Gastrocnemius medialis (tissue), 4 donors: ENCODE measurements at places on chromosomes 11 and 22. TPM values are rescaled to one million over a fixed set of nuclear protein-coding genes. Genes with fewer than 3 reads are reported as not detected.

DNA sequence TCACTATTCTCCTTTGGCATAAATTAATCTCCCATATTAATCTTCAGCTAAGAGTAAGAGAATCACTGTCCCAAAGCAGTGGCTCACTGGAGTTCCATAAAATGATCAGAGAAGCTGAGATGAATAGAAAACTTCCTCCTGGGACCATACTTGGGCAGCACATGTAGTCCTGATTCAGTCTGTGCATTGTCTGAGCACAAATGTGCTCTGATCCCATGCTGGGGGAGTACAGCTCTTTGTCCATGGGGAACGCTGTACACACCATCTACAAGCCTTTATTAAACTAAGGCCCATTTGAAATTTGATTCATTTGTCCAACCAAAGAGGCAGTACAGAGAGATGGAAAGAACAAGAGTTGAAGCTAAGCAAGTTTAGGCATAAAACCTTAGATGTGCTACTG is 147.4 kb upstream of the PGR start:
- H3K36me3 ChIP-seq, result no peaks in the 10 kb centered on the region
- H3K4me3 ChIP-seq, result no peak overlapping the region

DNA sequence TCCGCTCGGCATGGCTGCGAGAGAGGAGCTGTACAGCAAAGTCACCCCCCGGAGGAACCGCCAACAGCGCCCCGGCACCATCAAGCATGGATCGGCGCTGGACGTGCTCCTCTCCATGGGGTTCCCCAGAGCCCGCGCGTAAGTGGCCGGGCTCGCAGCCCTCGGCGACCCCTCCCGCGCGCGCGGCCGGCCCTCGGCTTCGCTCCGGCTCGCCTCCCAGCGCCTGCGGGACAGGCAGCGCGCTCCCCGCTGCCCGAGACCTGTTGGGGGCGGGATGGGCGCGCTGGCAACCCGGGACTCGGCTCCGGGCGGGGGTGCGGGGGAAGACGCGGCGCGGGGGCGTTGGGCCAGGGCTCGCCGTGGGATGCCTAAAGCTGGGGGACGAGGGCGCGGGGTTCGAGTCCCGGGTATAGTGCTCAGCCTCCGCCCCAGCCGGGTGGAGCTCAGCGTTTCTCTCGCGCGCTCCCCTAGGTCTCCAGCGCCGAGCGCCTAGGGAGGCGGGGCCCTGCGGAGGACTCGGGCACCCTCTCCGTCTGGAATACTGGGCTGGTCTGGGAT is 630 bp downstream of the UBASH3B start:
- H3K4me1 ChIP-seq, result peaks cover 15% of the 10 kb centered on the region
- peak overlapping the region; percentile 82 for H3K4me3 ChIP-seq
- peak; percentile 11 for DNase-seq
- peaks cover 3% of the 10 kb centered on the region for H3K27me3 ChIP-seq
- H3K27ac ChIP-seq, result peak overlapping the region; percentile 74
- no peaks in the 10 kb centered on the region for H3K36me3 ChIP-seq

- DNase-seq, result no peak
- H3K27ac ChIP-seq, result no peak overlapping the region
- H3K4me1 ChIP-seq, result no peaks in the 10 kb centered on the region
- no peak overlapping the region for H3K4me3 ChIP-seq
Observed at GRCh38 chr11:2303627-2304505, 2.1 kb downstream of the TSPAN32 start.

GRCh38 chr11:87392665-87393064 is 354.9 kb downstream of the TMEM135 start:
- DNase-seq, result no peak
- no peaks in the 10 kb centered on the region for H3K36me3 ChIP-seq

BTG4 gene
- not detected for total RNA-seq

MB gene
- total RNA-seq, result 19,373 TPM

HEPHL1 gene
- total RNA-seq, result not detected

DNA sequence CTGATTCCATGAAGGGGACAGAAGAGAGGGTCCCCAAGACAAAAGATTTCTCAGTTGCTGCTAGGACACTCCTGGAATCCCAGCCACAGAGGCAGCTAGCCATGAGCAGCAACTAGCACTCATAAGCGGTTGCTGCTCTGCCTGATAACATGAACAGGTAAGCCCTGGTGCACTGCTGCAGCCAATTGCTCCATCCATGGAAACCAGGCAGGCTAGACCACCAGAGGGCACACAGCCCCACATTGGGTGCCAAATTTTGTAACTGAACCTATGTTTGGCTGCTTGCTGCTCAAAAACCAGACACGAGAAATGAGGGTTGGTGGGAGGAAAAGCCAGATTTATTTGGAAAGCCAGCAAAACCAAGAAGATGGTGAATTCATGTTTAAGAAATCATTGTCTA is 21.9 kb upstream of the QSER1 start:
- H3K27me3 ChIP-seq, result no peaks in the 10 kb centered on the region
- no peaks in the 10 kb centered on the region for H3K36me3 ChIP-seq
- H3K27ac ChIP-seq, result no peak overlapping the region

ASPHD2 gene
- not detected for total RNA-seq

GRCh38 chr11:33039274-33040032 is at the start of gene TCP11L1:
TCP11L1 (plus strand) TSS chr11:33039572; CDS start chr11:33043774, 4,202 bp downstream.
- peak within 1 kb of the TSS; percentile 97 for H3K4me3 ChIP-seq
- H3K27me3 ChIP-seq, result no peaks in the 10 kb centered on the region
- DNase-seq, result peak; percentile 83
- H3K36me3 ChIP-seq, result no peaks in the 10 kb centered on the region
- H3K4me1 ChIP-seq, result peaks cover 6% of the 10 kb centered on the region

NRXN2 gene
- 2.8 TPM for total RNA-seq

GRCh38 chr11:93737904-93738612 is 3.2 kb downstream of the TAF1D start:
- no peaks in the 10 kb centered on the region for H3K27me3 ChIP-seq
- peak overlapping the region; percentile 30 for H3K27ac ChIP-seq
- H3K4me3 ChIP-seq, result peak overlapping the region; percentile 74
- peaks cover 22% of the 10 kb centered on the region for H3K36me3 ChIP-seq

DNA sequence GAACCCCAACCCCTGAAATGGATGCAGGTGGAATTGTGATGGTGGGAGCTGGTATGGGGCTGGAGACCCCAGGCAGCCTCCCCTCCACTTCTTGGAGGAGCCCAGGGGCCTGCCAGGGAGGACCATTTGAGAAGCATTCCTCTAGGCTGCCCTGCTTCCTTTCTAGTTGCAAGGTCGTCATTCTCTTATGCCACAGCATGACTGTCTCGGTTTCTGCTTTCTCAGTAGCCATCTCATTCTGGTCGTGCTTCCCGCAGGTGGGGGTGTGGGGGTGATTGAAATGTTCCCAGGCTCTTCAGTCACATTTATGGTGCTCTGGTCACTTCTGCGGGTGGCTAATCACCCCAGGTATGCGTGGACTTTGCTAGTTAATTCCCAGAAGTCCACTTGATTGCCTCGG is 223.7 kb upstream of the TBCEL start:
- H3K36me3 ChIP-seq, result no peaks in the 10 kb centered on the region
- H3K27ac ChIP-seq, result no peak overlapping the region
- H3K4me3 ChIP-seq, result no peak overlapping the region

APOA4 gene
- 2.6 TPM for total RNA-seq

GRCh38 chr11:102111011-102111786 is 952 bp downstream of the YAP1 start:
- peaks cover 46% of the 10 kb centered on the region for H3K4me1 ChIP-seq
- H3K4me3 ChIP-seq, result peak overlapping the region; percentile 79
- peak overlapping the region; percentile 99 for H3K27ac ChIP-seq
- H3K27me3 ChIP-seq, result no peaks in the 10 kb centered on the region
- no peaks in the 10 kb centered on the region for H3K36me3 ChIP-seq

GRCh38 chr11:130208241-130209127 is 48.9 kb downstream of the ST14 start:
- H3K4me3 ChIP-seq, result no peak overlapping the region
- H3K27ac ChIP-seq, result no peak overlapping the region
- no peaks in the 10 kb centered on the region for H3K27me3 ChIP-seq
- peaks cover 7% of the 10 kb centered on the region for H3K4me1 ChIP-seq
- H3K36me3 ChIP-seq, result no peaks in the 10 kb centered on the region

DNA sequence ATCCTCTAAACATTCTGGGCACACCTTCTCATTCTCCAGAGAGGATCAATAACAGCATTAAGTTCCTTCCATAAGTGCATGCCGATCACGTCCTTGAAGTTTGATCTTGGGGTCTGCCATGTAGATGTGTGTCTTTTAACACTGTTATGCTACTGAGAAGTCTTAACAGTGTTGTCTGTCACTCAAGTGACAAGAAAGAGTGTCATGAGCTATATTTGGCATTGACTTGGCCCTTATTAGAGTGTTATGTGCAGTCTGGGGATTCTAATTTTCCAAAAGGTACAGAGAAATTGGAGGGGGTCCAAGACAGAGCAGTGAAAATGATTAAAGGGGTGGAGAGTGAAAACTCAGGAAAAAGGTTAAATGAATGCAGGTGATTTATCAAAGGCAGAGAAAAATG is 107.1 kb upstream of the OPCML start:
- no peak overlapping the region for H3K4me3 ChIP-seq
- no peaks in the 10 kb centered on the region for H3K27me3 ChIP-seq
- no peaks in the 10 kb centered on the region for H3K36me3 ChIP-seq

- H3K4me3 ChIP-seq, result no peak overlapping the region
- no peak for DNase-seq
- H3K4me1 ChIP-seq, result no peaks in the 10 kb centered on the region
- H3K36me3 ChIP-seq, result no peaks in the 10 kb centered on the region
- no peaks in the 10 kb centered on the region for H3K27me3 ChIP-seq
Observed at GRCh38 chr11:115242982-115243381, 261.2 kb downstream of the CADM1 start.

RGL4 gene
- total RNA-seq, result not detected

GAL3ST1 gene
- 0.29 TPM for total RNA-seq

STK33 gene
- total RNA-seq, result 1.7 TPM

SEPTIN3 gene
- not detected for total RNA-seq

OR10A2 gene
- total RNA-seq, result not detected

GRCh38 chr11:96538104-96538503 is 148.3 kb downstream of the JRKL start:
- H3K4me1 ChIP-seq, result no peaks in the 10 kb centered on the region
- no peak for DNase-seq
- no peak overlapping the region for H3K4me3 ChIP-seq
